ENCODE measurements at places on chromosomes 2 and 18.

DNA sequence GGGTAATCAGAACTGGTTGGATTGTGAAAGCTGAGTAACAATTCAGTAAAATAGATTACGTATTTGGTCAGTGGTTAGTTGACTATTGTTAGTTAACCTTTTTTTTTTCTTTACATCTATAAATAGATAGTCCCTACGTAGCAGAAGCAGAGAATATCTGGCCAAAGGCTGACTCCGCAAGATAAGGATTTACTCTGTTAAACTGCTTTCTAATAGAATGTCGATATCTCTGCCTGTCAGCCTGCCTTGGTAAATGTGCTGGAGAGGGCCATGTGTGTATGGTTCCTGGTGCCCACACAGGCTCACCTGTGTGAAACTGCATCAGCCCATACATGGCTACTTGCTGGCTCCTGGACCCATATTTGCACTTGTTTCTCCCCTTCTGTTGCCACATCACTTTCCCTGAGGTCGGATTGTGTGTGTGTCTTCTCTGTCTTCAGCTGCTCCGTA is 94.4 kb downstream of the CRIM1 start:
- no peak for DNase-seq

GRCh38 chr18:11669271-11669947 is 19.7 kb upstream of the GNAL start:
- DNase-seq: no peak

- DNase-seq: no peak
Observed at GRCh38 chr2:148888003-148888501, 13.0 kb downstream of the KIF5C start.

DNA sequence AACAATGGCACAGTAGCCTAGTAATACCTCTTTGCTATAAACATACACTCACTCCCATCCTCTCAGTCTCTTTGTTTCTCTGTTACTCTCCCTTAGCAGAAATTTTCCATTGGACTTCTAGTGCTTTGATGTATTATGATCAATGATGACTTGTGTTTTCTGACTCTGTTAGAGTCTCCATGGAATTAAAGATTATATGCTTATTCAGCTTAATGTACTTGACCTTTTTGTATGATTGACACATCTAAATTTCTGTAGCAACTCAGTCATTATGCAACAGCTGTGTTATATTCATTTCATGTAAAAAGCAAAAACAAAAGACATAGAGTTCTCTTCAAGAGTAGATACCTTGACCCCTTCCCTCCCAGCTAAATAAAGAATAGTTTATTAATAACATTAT is 173.8 kb downstream of the SLC4A10 start:
- no peak for DNase-seq

GRCh38 chr18:56721491-56721890 is 70.3 kb downstream of the WDR7 start:
- DNase-seq: no peak

- no peak for DNase-seq
Observed at GRCh38 chr18:67500522-67501205, 15.9 kb downstream of the DSEL start.

- DNase-seq: no peak
Observed at GRCh38 chr2:104834431-104835153, 19.3 kb upstream of the POU3F3 start.

GRCh38 chr2:108612514-108613183 is 78.4 kb downstream of the LIMS1 start:
- DNase-seq: no peak

DNA sequence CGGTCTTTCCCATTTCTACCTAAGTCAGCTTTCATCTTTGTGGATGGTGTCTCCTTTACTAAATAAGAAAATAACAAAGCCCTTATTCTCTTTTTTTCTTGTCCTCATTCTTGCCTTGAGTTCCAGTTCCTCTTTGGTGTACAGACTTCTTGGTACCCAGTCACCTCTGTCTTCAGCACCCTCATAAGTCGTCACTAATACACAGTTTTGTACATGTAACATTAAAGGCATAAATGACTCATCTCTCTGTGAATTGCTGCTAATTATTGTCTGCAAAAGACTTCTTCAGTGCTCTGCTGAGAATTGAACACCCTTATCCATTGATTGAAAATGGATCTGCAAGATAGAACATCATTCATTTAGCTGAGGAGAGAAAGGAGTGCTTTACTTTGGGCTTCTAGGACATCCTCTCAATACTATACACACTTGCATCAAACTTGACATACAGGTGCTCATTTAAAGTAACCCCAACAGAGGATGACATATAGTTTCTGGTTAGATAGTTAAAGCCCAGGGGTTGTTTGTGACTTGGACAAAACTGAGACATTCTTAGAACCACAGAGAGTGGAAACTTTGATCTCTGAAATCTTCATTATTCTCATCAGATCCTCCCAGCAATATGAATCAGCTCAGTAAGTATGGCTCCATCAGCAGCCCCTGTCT is 97.0 kb downstream of the XRCC5 start:
- DNase-seq: no peak

DNA sequence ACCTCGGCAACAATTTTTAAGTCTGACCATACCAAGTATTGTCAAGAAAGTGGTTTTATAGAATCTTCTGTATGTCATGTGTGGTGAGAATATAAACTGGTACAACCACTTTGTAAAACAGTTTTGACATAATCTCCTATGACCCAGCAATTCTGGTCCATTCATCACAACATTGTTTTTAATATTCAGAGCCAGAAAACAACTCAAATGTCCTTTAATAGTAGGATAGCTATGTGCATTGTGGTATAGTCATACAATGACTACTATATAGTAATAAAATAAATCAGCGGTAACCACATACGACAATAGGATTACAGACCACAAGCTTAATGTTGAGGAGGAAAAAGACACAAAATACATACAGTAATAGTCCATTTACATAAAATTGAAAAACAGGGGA is 175.2 kb upstream of the SPATS2L start:
- no peak for DNase-seq

GRCh38 chr2:172241222-172241621 is 138.5 kb upstream of the DLX2 start:
- no peak for DNase-seq

DNA sequence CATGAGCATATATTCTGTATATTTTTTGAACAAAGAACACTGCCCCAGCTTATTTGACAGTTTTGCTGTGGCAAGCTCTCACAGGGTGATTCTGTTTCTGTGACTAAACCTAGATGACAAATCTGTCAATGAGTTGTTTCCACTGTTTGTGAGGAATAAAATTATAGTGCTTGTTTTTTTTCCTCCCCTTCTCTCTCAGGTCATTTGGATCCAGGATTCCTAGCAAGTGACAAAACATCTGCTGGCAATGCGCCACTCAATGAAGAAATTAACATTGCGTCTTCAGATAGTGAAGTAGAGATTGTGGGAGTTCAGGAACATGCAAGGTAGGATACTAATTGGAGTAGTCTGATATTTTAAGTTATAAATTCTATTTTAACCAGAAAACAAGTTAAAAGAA is 149.3 kb downstream of the HAUS1 start:
- no peak for DNase-seq

- DNase-seq: no peak
Observed at GRCh38 chr2:238706673-238707072, 141.2 kb upstream of the TWIST2 start.

- no peak for DNase-seq
Observed at GRCh38 chr2:181025004-181025403, 44.6 kb downstream of the UBE2E3 start.

GRCh38 chr2:46036929-46037328 is 260.3 kb upstream of the EPAS1 start:
- no peak for DNase-seq

- DNase-seq: no peak
Observed at GRCh38 chr2:200649724-200650123, 63.9 kb downstream of the AOX1 start.

GRCh38 chr2:216860426-216861137 is 718 bp upstream of the TNP1 start:
- DNase-seq: no peak

GRCh38 chr18:35311496-35311895 is 21.5 kb upstream of the ZSCAN30 start:
- no peak for DNase-seq

DNA sequence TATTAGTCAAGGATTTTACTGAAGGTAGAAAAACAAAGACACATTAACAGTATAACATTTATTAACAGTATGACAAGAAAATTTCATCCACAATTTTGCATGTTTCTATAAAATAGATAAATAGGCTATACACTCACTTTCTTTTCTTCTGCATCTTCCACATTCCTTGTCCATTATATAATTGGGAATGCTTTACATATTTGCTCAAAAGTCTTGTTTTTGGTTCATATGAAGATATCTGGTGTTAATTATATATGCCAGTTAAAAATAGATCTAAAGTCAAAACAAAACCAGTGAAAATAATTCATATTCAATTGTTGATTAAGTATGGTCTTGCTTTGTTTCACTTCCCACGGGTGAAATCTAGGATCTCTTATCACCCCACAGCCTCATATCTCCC is 53.4 kb downstream of the SERPINB7 start:
- DNase-seq: no peak

- DNase-seq: no peak
Observed at GRCh38 chr18:22084547-22084946, 84.8 kb upstream of the GATA6 start.
